CD4-positive, alpha-beta T cell treated with Interleukin-6 at 100 ng/mL for 8 hours (primary cell): ENCODE measurements at places on chromosomes 16 and 17.

DNA sequence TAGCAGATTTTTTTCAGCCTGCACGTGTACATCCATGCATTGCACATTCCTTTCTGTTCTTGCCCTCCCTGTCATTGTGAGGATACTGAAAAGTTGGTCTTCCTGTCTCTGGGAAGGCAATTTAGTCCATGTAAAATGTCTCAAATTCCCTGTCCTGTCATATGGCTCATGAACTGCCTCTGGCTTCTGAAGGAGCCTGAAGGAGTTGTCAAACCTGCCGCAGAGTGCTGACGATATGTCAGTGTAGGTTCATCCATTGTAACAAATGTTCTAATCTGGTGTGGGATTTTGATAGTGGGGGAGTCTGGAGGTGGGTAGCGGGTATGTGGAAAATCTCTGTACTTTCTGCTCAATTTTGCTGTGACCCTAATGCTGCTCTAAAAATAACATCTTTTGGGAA lies 59.6 kb downstream of the YPEL2 start:
- no peak for DNase-seq

- no peak for DNase-seq
These were observed 18.4 kb downstream of the GOSR1 start for GRCh38 chr17:30495586-30495985.

- DNase-seq, result peak; percentile 22
These were observed 18.6 kb downstream of the PRCD start for GRCh38 chr17:76558198-76559095.

DNA sequence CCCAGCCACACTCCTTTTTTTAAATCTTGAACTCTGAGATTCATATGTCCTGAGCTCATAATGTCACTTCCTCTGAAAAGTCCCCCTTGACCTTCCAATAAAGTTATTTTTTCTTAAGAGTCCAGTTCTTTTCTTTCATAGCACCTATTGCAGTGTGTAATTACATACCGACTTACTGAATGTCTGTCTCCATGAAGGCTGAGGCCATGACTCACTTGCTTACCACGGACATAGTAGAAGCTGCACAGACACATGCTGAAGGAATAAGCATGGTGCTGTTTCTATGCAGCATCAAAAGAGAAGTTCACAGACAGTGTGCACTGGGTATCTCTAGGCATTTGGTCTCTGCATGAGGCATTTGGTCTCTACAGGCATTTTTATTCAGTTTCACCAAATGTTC lies 77.2 kb downstream of the C17orf67 start:
- DNase-seq, result no peak

DNA sequence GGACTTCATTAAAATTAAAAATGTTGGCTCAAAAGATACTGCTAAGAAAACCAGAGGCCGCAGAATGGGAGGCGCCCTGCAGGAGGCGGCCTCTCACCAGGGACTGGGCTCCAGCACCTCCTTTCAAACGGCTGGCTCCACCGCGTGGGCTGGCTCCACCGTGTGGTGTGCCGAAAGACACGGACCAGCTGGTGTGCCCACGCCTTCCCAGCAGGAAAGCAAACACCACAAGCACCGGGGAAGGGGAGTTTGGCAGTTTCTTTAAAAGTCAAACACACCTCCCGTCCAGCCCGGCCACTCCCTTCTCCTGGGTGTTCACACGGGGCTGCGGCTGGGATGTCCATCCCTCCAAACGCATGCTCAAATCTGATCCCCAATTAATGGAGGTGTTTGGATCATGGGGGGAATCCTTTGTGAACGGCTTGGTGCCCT lies 13.9 kb downstream of the HAGH start:
- peak; percentile 43 for DNase-seq

GRCh38 chr17:80492343-80493136 lies 16.1 kb upstream of the NPTX1 start:
- DNase-seq, result no peak

DNA sequence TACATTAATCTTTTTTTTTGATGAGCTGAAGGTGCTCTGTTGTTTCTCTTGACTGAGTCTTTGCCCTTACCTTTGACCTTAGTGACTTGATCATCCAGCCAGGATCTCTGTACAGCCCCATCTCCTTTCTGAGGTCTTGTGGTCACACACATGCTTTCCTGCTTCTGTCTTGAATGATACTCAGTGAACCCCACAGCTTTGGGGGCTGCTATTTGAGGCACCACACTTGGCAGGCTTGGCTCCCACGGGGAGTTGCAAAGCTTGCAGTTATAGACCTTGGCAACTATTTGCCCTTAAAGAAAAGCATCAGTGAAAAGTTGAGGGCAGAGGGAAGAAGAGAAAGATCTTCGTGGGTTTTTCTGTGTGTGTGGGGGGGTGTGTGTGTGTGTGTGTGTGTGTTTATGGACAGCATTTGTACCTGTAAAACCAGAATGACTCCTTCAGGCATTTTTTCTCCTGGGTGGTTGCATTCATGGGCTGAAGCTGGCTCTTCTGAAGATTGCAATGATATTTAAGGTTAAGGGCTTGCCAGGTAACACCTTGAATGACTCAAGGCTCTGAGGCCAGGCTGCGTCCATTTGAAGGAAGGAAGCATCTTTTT lies 101.6 kb downstream of the MSI2 start:
- DNase-seq, result no peak

DNA sequence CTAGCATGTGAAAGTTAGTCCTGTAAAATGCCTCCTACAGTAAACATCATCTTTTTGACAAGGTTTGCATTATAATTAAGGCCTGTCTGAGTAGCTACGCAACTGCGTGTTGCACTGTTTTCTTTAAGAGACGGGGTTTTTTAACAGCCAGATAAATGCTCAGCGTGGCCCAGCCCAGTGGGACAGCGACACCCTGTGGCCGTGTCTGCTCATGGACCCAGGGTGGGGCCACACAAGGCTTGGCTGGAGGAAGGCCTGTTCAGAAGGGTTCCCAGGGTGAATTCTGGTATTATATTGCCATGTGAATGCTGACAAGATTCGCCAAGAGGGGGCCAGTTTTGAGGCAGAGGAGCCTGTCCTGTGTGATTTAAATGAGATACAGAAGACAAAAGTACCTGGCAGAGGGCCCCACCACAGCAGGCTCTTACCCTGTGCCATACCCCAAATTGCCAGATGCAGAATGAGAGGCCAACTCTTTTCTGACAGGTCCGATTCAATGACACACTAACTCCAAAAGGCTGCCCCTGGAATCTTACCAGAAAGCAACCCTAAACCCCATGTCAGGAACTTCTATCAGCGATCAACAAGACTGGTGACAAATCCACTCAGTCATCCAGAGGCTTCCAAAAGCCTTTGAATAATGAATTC lies 65.9 kb upstream of the IRX6 start:
- DNase-seq, result no peak

GRCh38 chr16:2155977-2156848 lies 631 bp downstream of the TRAF7 start:
- DNase-seq, result no peak

GRCh38 chr16:31409433-31409832 lies 16.3 kb downstream of the ITGAD start:
- no peak for DNase-seq

GRCh38 chr17:21125862-21126261 lies 902 bp upstream of the DHRS7B start:
- DNase-seq, result peak; percentile 70

- DNase-seq, result peak; percentile 31
These were observed 8.1 kb downstream of the MEIOB start for GRCh38 chr16:1863681-1864460.

GRCh38 chr17:29155227-29155965 lies 24.8 kb downstream of the MYO18A start:
- DNase-seq, result peak; percentile 57

- no peak for DNase-seq
These were observed 306.7 kb downstream of the CNTNAP4 start for GRCh38 chr16:76583945-76584344.

GRCh38 chr17:11779892-11780291 lies 181.6 kb downstream of the DNAH9 start:
- DNase-seq, result no peak

DNA sequence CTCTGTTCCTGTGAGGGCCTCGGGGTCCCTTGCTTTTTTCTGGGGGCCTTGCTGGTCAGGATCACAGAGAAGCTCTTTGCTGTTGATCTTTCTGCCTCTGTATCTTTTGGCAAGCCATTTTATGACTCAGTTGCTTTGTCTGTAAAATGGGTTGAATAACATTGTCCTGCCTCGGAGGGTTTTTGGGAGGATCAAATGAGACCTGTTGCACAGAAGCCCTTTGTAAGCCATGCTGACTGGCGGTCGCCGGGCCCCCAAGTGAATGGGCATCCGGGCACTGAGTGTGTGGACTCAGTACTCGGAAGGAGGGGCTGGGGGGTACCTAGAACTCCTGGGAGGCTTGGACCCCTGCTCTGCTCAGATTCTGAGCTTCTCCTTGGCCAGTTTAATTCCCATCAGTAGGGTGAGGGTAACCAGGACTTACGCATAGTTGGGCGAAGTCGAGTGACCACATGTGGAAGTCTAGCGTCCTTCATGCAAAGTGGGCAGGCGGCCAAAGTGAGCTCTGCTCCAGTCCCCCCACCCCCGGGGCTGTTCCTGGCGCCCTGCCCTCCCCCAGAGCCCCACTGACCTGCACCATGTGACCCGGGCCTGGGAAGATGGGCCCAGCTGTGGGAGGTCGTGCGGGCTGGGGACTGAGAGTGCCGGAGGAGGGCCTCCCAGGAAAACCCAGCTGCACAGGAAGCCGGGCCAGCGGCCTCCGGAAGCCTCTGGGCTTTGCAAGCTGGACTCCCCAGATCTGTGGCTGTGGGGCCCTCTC lies 284.0 kb downstream of the SEC14L1 start:
- DNase-seq, result no peak

DNA sequence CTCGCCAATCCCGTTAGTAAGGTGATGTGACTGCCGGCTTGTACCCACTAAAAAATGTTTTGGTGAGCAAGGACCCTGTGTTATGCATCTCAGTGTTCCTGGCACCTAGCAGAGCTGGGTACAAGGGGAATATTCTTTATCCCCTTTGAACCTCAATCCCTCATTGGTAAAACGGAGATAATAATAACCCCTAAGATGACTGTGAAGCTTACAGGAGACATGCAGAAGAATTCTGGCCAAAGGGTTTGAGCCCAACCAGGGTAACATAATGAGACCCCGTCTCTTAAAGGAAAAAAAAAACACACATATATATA lies 896 bp downstream of the GGA2 start:
- no peak for DNase-seq

DNA sequence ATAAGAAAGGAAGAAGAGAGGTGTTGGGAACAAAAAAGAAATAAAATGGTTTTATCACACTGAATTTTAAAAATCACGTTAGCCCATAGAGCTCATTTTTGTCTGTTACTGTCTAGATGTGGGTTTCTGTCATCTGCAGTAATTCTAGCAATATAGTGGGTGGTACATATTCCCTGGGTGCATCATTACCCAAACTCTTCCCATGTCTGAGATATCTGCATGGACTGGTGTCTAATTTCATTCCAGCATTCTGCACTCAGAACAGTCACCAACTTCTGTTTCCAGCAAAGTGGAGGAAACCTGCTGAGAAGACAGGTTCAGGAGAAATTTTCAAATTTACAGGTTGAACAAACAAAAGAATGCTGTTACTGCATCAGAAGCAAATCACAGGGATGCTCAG lies 263.8 kb downstream of the CDH11 start:
- no peak for DNase-seq

- peak; percentile 17 for DNase-seq
These were observed 14.9 kb downstream of the SPATA32 start for GRCh38 chr17:45246861-45247428.

DNA sequence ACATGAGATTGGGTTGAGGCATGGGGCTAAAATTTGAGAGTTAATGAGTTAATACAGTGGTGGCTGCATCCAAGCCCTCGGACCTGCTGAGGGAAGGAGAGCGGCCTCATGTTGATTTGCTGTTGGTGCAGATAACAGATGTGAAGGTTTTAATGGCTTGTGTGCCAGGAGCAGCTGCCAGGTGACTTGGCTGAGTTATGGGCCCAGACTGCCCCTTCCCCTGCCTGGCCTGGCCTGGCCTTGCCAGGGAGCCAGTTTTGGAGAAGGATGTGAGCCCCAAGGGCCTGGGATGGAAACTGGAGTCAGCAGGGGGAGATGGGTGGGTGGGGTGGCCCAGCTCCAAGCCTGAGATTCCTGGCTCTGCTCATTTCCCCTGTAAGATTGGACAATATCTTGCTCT lies 230.1 kb downstream of the CBLN1 start:
- no peak for DNase-seq

DNA sequence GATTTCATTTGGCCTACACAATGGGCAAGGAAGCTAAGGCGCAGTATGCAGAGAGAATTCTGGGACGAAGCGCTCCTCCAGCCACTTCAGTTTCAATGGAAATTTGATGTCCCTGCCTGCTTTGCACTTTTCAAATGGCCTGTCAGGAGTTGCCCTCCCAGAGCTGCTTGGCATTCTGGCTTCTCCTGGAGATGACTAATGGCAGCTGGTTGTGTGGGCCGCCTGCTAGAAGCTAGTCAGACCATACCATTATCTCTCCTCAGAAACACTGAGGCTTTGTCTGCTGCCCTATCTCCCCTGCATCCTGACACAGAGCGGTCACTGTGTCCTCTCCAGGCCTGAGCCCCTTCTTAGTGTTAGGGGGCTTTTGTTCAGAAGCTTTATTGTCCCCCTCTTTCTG lies 180.1 kb downstream of the SPECC1 start:
- no peak for DNase-seq

- no peak for DNase-seq
These were observed 5.0 kb downstream of the RPL23 start for GRCh38 chr17:38848557-38848891.

DNA sequence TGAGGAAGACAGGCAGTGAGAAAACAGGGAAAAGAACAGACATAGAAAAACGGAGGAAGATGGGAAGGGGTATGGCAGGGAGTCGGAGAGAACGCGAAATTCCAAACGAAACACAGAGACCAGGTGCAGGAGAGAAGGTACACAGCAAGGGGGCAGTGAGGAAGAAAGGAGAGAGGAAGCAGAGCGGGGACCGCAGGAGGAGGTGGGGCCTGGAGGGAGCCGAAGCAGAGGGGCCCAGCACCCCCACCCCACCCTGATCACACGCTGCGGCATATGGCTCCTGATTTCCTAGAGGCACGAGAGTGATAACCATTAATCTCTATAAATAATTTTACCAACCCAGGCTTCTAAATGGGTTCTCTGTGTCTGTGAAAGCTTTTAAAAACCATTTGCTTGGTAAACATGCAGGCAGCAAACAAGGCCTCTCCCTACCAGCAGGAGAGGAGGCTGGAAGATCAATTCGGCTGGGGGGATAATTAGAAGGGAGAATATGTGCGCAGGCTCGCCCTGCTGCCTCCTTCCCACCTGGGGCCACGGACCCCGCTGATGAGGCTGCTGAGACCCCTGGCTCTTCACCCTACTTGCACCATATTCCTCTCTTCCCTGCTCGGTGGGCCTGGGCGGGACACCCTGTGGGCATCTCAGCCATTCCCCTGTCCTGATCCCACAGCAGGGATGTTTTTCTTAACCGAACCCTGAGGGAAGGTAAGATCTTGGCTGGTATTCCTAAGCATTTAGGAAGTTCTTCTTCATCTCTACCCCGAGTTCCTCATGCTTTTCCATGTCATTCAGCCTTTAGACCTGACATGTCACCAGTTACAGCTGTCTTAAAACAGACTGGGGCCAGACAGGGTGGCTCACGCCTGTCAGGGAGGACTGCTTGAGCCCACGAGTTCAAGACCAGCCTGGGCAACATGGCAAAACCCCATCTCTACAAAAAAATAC lies 86.7 kb downstream of the TMEM132E start:
- no peak for DNase-seq

GRCh38 chr17:65359016-65359415 lies 202.4 kb downstream of the AXIN2 start:
- DNase-seq, result no peak
